Fibroblast of skin of left biceps (primary cell): ENCODE measurements at places on chromosomes 3 and 15.

GRCh38 chr15:36814105-36814504 lies 234.7 kb downstream of the CDIN1 start:
- DNase-seq = no peak

- no peak for DNase-seq
Observed at GRCh38 chr3:72932416-72932815, 44.6 kb downstream of the GXYLT2 start.

- peak; percentile 30 for DNase-seq
Observed at GRCh38 chr15:79004336-79004735, 59.5 kb upstream of the CTSH start.

DNA sequence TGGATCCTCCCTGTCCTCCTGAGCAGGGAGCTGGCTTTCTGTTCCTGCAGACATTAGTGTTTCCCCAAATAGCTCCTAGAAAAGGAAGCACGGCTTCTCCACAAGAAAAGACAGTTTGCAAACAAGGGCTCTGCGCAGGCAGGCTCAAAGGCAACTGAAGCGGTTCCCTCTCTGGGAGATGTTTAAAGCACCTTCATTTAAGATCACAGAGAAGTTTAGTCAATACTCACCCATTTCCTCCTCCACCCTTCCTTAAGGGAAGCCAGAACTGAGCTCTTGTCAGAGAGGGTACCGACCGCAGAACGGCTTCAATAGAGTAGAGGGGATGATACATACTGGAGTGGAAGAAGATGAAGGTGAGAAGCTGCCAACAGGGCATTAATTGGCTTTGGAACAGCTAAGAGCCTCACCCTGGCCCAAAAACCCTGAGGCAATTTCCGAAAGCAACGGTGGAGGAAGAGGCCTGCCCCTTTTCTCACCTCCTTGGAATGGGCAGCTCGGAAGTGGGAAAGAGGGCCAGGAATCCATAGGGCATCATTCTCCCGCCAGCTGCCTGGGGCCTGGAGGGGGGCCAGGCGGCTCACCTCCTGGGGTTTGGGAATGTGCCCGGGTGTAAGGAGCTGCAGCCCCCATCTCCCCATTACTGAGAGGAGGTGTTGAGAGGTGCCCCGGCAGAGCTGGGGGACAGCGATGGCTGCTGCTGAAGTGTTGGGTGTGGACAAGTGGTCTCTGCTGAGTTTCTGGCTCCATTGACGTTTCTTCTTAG lies 4.8 kb upstream of the EPHB3 start:
- DNase-seq = no peak

GRCh38 chr15:61827131-61827530 lies 233.1 kb downstream of the VPS13C start:
- DNase-seq = no peak

- DNase-seq = no peak
Observed at GRCh38 chr3:131236421-131236820, 145.2 kb upstream of the NUDT16 start.

DNA sequence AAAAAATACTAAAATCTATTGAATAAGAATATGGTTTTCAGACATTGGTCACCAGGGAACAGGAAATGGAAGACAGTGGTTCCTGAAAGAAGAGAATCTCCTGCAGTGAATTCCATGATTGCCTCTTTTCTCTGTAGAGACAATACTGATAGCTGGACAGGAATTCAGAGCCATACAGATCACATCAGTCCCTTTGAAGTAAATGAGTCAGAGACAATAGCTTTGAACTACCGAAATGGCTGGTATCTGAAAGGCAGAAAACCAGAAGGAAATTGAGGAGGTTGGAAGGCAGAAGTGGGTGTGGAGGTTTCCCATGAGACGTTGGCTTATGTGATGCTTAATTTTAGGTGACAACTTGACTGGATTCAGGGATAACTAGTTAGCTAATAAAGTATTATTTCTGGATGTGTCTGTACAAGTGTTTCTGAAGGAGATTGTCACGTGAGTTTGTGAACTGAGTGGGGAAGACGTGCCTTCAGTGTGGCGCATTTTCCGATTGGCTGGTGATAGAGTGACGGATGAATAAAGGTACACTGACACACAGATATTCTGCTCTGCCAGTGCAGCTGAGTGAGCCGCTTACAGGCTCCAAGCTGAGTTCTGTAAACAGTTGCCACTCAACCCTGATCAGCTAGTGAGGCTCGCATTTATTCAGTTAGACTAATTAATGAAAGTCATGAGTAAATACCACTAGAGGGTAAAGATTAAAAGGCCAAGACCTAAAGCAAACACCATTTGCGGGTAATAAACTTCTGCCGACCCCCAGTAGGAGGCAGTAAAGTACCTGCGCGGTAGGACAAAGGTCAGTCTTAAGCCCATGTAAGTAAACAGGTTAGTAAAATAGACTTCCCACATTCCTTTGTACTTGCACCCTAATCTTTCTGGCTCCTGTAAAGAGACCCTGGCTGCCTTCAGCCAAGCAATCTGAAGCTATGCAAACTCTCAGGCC lies 1298.6 kb downstream of the SI start:
- no peak for DNase-seq

DNA sequence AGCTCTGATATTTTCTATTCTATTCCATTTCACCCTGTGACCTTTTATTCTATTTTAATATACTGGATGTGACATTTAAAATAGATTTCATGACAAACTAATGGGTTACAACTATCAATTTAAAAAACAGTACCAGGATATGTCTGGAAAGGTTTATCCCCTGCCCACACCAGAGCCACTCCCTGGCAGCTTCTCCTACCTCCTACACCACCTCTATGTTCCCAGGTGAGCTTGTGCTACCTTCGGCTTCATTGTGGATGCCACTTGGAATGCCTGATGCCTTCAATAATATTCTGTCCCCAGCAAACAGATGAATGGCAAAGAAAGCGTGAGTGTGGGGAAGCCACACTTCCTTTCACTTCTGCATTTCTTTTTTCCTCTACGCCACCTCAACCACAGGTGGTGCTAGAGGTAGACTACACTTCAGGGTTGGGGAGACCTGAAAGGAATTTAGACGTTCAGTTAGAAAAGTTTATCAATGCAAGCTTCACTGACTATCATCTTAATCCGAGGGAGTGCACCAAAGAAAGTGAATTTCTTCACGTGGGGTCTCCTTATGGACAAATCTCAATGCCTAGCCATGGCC lies 213.0 kb downstream of the SSR3 start:
- DNase-seq = no peak

DNA sequence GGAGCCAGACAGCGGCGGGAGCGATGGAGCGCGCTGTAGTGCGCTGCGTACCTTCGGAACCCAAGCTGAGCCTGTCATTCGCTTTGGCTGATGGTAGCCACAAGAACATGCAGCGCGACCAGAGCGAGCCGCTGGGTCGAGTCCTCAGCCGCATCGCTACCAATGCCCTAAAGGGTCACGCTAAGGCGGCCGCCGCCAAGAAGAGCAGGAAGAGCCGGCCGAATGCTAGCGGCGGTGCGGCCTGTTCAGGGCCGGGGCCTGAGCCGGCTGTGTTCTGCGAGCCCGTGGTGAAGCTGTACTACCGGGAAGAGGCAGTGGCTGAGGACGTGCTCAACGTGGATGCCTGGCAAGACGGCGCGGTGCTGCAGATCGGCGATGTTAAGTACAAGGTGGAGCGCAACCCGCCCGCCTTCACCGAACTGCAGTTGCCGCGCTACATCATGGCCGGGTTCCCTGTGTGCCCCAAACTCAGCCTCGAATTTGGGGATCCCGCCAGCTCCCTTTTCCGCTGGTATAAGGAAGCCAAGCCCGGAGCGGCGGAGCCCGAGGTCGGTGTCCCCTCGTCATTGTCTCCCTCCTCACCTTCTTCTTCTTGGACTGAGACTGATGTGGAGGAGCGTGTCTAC lies 498 bp downstream of the PDE12 start:
- DNase-seq = no peak

GRCh38 chr3:173938159-173938558 lies 540.6 kb downstream of the NLGN1 start:
- DNase-seq = no peak

DNA sequence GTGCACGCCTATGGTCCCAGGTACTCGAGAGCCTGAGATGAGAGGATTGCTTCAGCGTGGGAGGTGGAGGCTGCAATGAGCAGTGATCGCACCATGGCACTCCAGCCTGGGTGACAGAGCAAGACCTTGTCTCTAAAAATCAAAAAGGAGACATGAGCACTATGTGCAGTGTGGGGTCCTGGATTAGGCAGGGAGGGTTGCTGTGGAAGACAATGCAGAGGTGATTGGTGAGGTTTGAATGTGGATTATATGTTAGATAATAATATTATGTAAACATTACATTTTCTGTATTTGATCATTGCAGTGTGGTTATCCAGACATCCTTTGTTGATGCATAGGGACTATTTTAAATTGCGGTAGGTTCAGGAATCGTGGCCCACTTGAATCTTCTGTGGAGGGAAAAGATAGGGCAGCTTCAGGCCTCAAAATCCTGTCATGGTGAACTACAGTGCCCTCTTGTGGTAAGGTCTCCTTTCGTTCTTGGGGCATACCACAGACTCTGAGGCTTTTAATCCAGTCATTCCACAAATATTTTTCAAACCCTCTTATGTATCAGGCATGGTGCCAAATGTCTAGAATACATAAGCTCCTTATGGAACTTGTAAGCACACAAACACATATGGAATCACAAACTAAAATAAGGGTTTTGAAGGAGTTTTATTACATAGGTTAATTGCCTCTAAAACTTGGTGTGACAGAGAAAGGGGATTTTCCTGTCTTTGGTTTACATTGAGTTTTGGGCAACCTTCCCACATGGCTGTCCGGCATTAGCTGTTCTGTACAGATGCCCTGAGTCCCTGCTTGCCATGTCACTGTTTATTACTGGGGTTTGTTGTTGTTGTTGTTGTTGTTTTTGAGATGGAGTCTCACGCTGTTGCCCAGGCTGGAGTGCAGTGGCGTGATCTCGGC lies 37.7 kb downstream of the GPD1L start:
- DNase-seq = peak; percentile 98

GRCh38 chr15:68200016-68200861 lies 4.9 kb downstream of the CALML4 start:
- no peak for DNase-seq

DNA sequence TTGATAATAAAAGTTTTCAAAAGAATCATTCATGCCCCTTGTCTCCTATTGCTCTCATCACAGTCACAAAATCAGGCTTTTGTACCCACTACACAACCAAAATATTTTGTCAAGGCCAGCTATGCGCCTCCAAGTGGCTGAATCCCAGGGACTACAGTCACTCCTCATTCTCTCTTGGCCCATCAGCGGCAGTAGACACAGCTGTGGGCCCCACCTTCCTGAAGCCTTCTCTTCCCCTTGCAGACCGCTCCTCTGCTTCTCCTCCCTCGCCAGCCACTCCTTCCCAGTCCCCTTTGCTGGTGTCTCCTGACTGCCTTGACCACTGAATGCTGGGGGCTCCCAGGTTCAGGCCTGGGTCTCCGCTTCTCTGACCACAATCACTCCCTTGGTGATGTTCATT lies 52.1 kb downstream of the LSM3 start:
- no peak for DNase-seq

- DNase-seq = no peak
Observed at GRCh38 chr15:29241207-29241606, 28.4 kb downstream of the NSMCE3 start.

GRCh38 chr3:43001094-43001553 lies 22.0 kb downstream of the GASK1A start:
- DNase-seq = peak; percentile 39

GRCh38 chr3:117084739-117085270 lies 375.2 kb downstream of the TUSC7 start:
- DNase-seq = no peak

DNA sequence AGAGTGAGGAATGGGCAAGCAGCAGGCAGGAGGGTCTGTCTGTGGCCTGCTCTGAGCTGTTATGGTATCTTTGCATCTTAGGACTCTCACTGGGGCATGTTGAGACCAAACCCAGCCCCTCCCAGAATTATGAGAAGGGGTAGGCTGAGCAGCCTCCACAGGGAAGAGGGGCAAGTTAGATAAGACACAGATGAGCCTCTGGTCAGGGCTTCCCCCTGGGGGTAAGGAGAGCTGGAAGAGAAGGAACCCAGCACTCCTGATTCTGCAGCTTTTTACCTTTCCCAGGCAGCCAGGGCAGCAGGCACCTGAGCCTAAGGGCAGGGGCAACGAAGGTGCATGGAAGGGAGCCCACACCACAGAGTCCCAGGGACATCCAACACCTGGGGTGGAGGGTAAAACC lies 19.3 kb downstream of the DUOX1 start:
- DNase-seq = no peak

DNA sequence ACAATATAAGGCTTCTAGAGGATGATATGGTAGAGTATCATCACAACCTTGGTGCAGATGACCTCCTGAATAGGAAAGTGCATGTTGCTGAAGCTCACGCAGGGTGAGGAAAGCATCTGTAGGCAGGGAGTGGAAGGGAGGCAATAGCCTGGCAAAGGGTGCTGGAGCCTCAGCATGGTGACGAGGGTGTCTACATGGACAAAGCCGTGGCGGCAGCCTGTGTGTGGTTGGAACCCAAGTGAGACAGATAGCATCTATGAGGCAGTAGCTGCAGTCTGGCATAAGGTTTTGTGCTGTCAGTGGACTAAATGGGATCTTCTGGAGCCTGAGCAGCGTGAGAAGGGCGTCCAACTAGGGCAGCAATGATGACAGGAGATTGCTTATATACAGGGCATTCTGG lies 132.5 kb downstream of the DLG1 start:
- no peak for DNase-seq

GRCh38 chr3:142027735-142028134 lies 121.6 kb downstream of the TFDP2 start:
- no peak for DNase-seq

GRCh38 chr15:98611808-98612207 lies 36.5 kb upstream of the IGF1R start:
- no peak for DNase-seq

- DNase-seq = peak; percentile 29
Observed at GRCh38 chr15:98070137-98070536, 109.6 kb downstream of the ARRDC4 start.

- DNase-seq = peak; percentile 60
Observed at GRCh38 chr3:78867409-78868372, 900.1 kb downstream of the ROBO1 start.

DNA sequence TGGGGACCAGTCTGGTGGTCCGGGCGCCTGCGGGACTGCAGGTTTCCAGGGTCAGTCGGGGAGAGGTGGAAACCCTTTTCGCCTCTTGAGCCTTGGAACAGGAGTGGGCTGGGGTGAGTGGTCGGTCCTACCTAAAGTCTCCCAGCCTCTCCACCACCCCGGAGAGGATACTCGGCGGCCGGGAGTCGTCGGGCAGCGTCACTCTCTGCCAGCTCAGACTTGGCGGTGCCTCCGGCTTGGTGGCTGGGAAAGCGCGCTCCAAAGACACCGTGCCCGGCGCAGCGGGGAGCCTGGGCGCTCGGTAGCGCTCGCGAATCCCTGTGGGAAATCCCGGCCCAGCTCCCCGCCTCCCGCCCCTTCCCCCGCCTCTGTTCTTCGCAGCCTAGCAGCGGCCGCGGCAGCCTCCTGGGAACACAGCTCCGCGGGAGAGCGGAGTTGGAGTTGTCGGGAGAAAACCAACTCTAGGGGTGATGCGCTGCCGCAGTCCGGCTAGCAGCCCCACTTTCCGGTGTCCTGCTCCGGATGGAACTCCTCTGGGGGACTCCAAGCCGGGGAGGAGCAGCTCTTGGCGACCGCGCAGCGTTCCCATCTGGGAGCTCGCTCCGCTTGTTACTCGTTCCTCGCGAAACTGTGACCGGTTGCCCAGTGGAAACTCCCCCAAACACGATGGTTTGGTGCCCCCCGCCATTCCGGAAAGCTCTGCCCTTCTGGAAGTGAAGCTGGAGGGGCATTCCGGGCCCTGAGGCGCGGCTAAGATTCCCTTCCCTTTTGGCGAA lies 1.4 kb downstream of the EPHB1 start:
- DNase-seq = no peak
